ENCODE measurements at places on chromosomes 5 and 9.

- DNase-seq: no peak
These were observed 255.7 kb upstream of the TNC start for GRCh38 chr9:115373710-115374045.

DNA sequence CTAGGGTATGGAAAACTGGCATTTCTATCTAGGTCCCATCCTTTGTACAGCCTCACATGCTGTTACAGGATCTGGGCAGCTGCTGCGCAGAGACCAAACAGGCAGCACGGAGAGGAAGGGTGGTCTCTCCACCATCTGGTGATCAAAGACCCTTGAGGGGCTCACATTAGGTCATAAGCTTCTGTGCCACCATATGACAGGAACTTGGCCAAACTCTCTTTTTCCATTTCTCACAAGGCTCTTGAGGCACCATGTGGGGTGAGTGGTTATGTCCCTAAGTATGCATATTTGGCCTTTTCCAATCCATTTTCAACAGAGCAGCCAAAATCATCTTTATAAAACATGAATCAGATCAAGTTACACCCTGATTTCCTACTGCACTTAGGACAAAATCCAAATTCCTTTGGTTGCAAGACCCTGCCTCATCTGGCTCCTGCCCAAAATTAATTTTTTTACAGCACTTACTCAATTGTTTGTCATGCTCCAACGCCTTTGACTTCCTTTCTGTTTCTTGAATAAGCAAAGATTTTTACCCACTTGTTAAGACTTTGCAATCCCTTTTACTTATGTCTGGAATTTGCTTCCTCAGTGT, 730.0 kb downstream of the MAT2B start:
- DNase-seq: no peak

- no peak for DNase-seq
These were observed 199.9 kb upstream of the GLRA1 start for GRCh38 chr5:152124409-152125041.

DNA sequence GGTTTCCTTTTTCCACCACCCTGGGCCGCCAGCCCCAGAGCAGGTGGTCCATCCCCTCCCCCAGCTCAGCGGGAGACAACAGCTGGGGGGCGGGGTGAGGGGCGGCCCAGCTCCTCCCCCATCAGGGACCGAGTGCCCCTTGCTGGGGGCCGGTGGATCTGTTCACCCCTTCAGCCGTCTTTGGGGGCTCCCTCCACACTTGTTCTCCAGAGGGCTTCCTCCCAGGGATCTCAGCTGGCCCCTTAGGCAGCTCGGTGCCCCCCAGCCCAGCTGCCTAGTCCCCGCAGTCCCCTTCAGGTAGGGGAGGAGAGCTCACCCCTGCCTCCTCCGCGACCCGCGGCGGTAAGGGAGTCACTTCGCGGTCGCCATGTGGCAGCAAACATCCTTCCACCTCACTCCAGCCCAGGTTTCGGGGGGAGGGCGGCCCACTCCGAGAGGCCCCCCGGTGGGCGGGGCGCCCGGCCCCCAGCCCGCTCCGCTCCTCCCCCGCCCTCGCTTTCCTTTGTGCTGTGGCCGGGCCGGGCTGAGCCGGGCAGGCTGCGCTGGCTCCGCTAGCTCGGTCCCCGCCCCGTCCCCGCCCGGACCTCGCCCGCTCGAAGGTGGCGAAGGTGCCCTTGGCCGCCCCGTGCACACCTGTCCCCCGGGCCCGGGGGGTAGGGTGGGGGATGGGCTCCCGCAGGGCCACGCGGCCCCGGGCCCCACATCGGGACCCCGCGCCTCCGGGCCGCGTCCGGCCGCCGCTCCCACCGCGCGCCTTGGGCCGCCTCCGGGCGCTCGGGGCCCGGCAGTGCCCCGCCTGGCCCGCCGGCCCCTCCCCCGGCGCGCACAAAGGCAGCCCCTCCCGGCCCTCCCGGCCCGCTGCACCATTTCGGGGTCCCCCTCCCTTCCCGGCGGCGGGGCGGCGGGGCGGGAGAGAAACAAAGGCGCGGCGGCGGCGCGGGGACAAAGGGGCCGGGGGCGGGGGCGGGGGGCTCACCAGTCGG, 683 bp downstream of the DBN1 start:
- DNase-seq: no peak

GRCh38 chr5:123535648-123536047, 23.7 kb downstream of the CSNK1G3 start:
- DNase-seq: no peak

GRCh38 chr5:32583582-32584232, 1.6 kb upstream of the SUB1 start:
- DNase-seq: no peak

DNA sequence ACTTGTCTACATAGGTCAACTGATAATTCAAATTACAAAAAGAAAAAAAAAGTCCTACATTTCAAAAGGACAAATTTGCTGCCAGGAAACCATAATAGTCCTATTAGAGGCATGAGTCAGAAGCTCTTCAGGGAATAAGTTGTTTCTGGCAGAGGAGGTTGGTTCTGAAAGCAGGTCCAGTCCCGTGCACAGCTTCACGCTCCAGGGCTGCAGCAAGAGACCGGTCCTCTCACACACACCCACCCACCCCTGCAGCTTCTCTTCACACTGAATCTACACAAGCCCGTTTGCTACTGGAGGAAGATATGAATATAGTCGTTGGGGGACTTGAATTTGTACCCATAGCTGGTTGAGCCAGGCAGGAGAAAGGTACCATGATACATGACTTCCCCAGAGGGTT, 36.9 kb upstream of the SLC1A3 start:
- no peak for DNase-seq

GRCh38 chr9:96333958-96334357, 32.0 kb upstream of the HSD17B3 start:
- DNase-seq: no peak

DNA sequence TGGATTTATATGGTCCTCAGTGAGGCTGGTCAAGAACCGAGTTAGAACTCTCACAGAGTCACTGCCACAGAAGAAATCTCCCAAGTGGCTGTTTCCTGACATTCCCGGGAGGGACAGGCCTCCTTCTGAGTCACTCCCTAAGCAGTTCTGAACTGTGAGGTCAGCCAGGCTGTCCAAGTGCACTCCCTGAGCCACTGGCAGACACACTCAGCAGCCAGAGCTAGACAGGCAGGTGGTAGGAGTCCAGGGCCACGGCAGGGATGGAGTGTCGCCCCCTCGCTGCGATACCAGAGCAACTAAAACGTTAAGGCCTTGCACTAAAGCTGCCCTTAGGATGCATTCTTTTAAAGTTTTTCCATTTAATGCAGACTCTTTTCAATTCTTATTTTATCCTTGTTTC, 3.4 kb downstream of the IL4 start:
- peak; percentile 94 for DNase-seq

GRCh38 chr9:5879419-5880181, 11.1 kb upstream of the MLANA start:
- no peak for DNase-seq

- no peak for DNase-seq
These were observed 181.9 kb upstream of the TRPM3 start for GRCh38 chr9:71303351-71303750.

GRCh38 chr5:140366589-140367255, 6.7 kb downstream of the SLC4A9 start:
- no peak for DNase-seq

DNA sequence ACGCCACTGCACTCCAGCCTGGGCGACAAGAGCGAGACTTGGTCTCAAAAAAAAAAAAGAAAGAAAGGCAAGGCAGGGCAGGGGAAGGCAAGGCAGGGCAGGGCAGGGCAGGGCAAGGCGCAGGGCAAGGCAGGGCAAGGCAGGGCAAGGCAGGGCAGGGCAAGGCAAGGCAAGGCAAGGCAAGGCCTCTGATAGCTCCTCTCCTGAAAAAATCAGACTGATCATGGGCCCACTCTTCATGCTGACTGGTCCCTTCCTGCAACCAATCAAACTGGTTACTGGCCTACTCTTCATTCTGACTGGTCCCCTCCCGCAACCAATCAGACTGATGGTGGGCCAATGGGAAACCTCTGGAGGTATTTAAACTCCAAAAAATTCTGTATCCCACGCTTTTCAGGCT, 3.4 kb upstream of the ZBTB5 start:
- DNase-seq: no peak

Measured in SW 1271 (cell line).